ENCODE measurements at places on chromosomes 16 and 17. TPM values are rescaled to one million over a fixed set of nuclear protein-coding genes. Genes with fewer than 3 reads are reported as not detected.

PIPOX gene
- total RNA-seq = 3.4 TPM

TSPOAP1 gene
- total RNA-seq = 1.9 TPM

FOXN1 gene
- not detected for total RNA-seq

DUSP14 gene
- total RNA-seq = 93.7 TPM

ADCY9 gene
- total RNA-seq = 77.1 TPM

PRDM7 gene
- total RNA-seq = not detected

All from hair follicle dermal papilla cell (primary cell).